ENCODE measurements at places on chromosomes 2 and 18.
A peak's percentile ranks its signal among the peaks of the same experiment; 100 is the strongest.

DNA sequence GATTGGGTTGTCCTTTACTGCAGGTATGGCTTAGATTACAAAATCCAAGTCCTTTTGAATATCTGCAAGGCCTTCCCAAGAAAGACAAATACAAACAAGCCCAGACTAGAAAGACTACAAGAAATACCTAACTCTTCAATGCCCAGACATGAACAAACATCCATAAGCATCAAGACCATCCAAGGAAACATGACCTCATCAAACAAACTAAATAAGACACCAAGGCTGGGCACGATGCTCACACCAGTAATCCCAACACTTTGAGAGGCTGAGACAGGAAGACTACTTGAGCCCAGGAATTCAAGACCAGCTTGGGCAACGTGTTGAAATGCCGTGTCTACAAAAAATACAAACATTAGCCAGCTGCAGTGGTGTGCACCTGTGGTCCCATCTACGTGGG, 31.7 kb downstream of the MAP4K3 start:
- DNase-seq, result no peak

- DNase-seq, result no peak
Measured at GRCh38 chr2:237118025-237118424, 32.3 kb downstream of the COPS8 start.

- DNase-seq, result no peak
Measured at GRCh38 chr2:233336541-233336940, 17.8 kb upstream of the DGKD start.

DNA sequence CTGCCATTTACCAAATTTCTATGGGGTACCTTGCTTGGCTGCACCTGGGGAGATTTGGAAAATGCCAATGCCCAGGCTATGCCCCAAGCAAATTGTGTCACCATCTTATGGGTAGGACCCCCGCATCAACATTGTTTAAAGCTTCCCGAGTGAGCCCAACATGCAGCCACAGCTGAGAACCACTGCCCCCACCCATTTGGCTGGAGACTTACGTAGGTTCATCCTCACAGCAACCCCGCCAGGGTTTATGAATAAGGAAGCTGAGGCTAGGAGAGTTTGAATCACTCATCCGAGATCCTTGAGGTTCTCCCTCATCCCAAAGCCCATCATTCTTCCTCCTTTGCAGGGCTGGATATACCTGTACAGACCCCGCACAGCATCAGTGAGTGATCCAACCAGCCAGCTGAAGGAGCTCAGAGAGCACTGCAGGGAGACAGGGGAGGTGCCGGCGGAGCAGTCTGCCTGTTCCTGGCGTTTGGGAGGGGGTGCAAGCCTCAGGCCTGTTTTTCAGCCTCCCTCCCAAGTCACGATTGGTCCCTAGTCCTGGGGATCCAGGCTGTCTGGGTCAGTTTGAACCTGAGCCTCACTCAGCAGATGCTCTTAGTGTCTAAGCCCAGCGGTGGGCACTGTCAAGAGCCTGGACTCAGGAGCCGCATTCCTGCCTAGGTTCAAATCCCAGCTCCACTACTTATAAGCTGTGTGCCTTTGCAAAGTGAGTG, 164.9 kb downstream of the SMAD7 start:
- no peak for DNase-seq

GRCh38 chr2:173996766-173997165, 31.6 kb upstream of the SP3 start:
- DNase-seq, result no peak

DNA sequence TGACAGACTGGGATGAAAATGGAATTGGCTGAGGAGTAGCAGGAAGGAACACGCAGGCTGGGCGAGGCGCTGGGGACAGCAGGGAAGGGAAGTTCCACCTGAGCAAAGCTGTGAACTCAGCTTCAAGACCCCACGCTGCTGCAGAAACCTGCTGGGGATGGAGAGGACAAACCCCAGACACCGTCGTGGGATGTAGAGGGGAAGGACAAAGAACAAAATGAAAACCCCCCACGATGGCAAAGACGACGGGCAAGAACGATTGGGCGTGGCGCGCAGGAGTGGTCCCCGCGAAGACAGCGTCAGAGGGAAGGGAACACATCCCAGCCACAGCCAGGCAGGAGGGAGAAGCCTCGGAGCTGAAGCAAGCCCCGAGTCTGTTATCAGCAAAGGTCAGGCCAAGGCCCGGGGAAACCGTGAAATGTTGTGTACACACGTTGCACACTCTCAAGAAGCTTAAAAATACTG, 222.9 kb downstream of the NDUFA10 start:
- DNase-seq, result no peak

- no peak for DNase-seq
Measured at GRCh38 chr2:222264791-222265320, 33.9 kb downstream of the PAX3 start.

- no peak for DNase-seq
Measured at GRCh38 chr2:7860693-7861092, 821.2 kb upstream of the ID2 start.

- DNase-seq, result peak; percentile 3
Measured at GRCh38 chr2:192194265-192194865, 368 bp downstream of the TMEFF2 start.

DNA sequence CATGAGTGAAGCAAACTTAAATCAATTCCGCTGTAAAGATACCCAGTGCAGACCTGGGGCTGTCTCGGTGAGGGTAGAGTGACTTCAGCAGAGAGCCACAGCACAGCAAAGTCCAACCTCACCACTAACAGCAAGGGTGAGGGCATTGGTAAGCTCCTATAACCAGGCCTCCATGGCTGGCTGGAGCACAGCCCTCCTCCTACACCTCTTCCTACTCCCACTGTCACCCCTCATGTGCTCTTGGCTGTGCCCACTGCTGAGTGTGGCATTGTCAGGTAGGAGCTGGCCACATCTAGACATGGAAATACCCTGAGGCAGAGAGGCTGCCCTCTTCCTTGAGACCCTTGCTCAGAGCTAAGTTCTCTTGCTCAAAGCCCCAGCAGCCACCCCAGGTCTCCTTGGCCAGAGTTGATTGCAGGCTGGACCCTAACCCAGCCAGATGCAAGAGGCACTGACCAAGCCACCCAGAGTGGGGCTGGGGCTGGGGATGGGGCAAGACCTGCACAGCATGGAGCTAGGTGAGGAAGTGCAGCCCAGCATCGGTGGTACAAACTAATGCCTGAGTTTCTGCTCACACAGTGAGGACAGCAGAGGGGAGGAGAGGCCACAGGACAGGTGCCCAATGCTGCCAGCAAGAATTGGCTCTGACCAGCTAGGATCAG, 77.6 kb upstream of the RAB6C start:
- DNase-seq, result no peak

GRCh38 chr2:157415591-157416101, 28.2 kb downstream of the CYTIP start:
- no peak for DNase-seq
